Fibroblast of skin of right biceps (primary cell): ENCODE measurements at places on chromosomes 6 and 20.

DNA sequence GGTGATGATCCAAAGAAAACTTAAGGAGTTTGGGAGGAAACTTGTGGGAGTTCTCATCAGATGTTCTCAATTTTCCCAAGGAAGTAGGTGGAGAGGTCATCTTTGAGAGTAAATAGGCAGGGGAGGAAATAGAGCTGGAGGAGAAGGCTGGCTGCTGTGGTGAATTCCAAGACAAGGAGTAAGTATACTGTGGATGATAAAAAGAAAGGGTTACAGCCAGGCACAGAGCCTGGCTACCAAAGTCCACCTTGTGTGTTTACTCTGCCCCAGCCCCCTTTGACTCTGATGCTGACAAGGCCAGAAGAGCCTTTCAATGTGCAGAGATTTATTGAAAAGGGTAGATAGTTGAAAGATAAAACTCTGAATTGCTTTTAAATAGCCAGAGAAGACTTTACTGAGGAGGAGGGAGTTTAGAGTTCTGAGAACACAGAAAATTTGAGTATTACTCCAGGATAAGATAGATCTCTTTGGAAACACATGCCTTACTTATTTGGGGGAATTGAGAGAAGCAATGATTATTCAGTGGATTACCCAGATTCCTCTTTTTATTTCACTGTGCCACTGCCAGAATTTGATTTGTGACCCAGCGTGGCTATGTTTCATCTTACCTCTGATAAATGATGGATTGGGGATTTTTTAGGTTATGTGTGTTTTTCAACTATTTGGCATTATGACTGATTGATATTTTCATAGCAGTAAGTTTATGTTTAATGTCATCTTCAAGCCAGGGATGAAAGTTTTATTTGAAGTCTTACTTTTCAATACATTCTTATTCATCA, 182.6 kb upstream of the JAG1 start:
- DNase-seq, result peak; percentile 17

DNA sequence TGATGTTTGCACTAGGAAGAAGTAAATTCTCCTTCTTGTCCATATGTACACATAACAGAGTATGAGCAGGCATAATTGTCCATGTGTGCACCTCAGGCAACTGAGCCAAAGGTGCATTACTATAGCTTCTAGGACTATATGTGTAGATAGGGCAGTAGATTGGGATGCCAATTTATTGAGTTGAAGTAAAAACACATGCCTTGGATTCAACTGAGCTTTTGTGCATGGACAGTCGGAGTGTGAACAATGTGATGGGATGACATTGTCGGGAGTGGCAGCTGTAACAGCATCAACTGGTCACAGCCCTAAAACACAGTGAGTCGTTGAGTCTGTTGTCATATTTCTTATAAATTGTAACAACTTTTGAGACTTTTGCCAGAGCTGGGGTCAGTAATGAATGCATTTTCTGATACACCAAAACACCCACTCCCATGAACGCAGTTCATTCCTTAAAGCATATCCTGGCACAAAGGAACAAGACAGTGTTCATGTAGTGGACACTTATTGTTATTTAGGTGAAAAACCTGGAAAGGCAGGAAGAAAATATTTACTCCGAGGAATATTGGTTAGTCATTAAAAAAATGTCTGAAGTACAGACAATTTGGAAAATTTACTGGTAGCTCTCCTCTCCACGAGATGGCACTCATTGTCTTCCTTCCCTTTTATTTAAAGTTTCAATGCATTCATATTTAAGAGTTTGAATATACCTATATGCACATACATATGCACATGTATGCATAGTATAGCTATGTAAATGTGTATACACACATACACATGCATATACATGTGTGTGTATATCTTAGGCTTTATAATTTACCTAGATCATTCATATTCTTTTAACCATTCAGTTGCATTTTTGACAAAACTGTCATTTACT, 302.0 kb upstream of the STXBP5 start:
- no peak for DNase-seq

- DNase-seq, result peak; percentile 89
These were observed 18.3 kb upstream of the TRAM2 start for GRCh38 chr6:52595000-52595795.

- no peak for DNase-seq
These were observed 3.3 kb downstream of the KCNK5 start for GRCh38 chr6:39225946-39226437.

DNA sequence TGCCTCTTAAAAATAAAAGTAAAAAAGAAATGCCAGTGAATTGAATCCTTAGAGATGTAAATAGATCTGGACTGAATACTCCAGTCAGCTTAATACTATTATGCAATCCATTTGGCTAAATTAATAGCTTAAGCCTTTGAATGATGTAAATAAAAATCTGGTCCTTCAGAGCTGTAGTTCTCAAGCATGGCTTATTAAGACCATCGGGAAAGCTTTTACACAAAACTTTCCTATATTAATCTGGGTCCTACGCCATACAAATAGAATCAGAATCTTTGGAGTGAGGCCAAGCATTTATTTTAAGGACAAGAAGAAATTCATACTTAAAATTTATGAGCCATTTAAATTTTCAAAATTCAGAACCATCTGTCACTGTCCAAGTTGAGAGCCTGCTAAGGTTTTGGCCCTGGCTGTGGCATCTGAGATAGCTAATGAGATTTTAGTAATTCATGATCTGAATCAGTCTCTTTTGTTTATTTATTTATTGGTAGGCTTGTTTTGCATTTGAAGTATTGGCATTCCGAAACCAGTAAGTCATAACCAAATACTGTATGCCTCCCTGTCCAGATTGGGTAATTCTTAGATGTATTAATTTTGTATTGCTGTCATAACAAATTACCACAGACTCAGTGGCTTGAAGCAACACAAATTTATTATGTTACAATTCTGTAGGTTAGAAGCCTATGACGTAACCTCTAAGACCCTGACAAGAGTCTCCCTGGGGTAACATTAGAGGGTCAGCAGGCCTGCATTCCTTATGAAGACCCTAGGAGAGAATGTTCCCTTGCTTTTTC, 228.1 kb upstream of the RAB32 start:
- no peak for DNase-seq

- no peak for DNase-seq
These were observed 192.5 kb upstream of the ECI2 start for GRCh38 chr6:4327841-4328240.

DNA sequence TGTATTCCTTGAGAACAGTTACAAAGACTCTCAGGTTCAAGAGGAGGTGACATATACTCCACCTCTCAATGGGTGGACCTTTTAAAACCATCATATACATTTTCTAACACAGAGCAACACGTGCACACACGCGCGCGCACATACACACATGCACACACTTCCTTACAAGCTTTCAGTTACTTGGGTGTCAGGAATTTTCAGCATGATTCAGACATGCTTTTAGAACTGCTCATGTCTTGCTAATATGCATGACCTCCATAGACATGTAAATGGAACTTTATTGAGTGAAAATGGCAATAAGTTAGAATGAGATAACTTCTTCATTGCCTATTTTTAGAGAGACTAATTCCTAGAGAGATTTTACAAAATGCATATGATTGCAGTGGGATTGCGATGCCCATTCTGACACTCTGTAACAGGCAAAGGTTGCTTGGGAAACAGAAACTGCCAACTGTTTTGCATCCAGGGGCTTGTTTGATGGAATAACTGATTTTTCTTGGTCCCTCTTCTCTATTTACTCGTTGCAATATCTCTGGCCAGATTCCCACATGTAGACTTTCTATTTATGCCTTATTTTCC, 531.4 kb upstream of the RNF217 start:
- DNase-seq, result peak; percentile 25

GRCh38 chr6:170228946-170229310, 62.0 kb downstream of the DLL1 start:
- DNase-seq, result no peak

DNA sequence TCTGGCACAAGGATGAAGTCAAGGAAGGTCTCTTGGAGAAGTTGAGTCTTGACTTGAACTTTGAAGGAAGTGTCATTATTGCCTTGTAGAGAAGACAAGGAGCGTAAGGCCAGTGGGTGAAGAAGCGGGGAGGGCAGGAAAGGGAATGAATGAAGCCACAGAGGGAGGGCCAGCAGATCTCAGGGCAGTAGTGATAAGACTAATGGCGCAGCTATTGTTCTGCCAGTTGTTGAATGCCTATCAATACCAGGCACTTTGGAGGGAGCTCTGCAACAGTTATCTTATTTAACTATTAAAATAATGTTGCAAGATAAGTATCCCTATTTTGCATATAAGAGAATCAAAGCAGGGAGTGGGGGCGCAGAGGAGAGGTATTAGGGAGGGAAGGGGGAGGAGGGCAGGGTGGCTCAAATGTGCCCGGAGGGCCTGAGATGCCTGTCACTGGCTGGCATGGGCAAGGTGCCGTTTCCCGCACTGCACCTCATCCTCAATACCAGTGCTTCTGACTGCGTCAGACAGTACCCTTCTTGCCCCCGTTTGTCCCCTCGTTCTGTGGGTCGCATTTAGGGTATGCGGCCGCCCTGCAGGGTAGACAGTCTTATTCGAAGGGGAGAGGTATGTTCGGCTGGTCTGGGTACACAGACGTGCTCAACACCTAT, 109.8 kb downstream of the ZDHHC14 start:
- DNase-seq, result no peak

DNA sequence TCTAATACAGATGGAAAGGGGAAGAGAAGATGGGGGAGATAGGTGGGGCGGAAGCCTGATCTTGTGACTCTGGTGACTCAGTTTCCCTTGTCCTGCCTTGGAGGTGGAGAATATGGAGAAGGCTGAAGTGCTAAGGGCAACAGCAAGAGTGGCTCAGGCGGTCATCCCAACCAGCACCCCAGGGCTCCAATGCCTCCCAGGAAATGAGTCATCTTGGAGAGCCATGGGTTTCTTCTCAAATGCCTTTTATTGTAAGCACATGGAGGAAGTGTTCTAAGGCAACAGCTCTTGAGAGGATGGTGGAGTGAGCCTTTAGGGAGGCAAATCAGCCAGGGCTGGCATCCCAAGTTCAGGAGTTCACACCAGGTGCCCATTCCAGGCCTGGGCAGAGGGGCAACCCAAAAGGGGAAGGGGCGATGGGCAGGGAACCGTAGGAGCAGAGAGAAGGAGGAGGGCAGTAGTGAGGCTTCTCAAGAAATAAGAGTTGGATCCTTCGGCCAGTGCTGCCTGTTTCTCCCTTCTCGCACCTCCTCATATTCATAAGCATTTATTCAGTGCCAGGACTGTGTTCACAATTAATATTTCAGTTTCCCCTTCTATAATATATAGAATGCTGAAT, 13.2 kb upstream of the AHCY start:
- DNase-seq, result peak; percentile 40

GRCh38 chr6:123402052-123402451, 234.7 kb downstream of the TRDN start:
- DNase-seq, result no peak

DNA sequence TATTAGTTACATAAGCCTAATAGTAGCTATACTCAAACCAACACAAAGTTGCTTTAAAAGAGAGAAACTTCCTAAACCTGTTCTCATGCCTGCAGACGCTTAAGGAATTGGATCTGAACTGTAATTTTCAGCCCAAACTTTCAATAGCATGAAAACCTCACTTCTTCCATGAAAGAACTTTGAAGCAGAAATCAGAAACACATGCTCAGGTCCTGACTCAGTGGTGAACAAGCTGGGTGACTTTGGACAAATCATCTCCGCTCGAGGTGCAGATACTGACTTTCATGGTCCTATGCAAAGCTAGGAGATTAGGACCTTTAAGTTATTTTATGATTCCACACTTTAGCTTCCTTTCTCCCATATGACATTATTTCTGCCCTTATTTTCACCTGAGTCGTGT, 36.5 kb downstream of the NOX3 start:
- peak; percentile 76 for DNase-seq

GRCh38 chr20:42183147-42183546, 565.0 kb upstream of the CHD6 start:
- DNase-seq, result no peak

- DNase-seq, result no peak
These were observed 246.6 kb downstream of the PHF3 start for GRCh38 chr6:63882208-63882607.

DNA sequence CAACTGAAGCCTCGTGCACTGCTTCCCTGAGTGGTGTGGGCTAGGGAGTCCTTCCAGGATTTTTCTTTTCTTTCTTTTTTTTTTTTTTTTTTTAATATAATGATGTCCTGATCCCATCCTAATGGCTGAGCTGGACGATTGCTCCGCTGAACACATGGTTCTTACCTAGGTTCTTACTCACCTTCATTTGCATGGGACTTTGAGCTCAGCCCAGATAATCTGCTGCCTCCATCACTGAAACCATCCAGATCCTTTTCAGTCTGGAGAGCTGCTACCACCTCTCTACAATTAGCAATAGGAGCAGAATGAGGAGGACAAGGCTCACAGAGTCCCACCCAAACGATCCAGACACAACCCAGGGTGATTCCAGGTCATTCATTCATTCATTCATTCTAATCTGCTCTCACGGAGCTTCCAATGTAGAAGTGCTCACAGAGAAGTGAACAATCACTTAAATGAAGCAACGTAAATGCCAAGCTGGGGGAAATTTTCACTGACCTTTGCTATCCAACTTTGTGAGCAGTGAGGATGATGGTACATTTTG, 246.3 kb upstream of the RREB1 start:
- DNase-seq, result no peak

- DNase-seq, result no peak
These were observed 97.1 kb downstream of the FAXC start for GRCh38 chr6:99252421-99252820.

DNA sequence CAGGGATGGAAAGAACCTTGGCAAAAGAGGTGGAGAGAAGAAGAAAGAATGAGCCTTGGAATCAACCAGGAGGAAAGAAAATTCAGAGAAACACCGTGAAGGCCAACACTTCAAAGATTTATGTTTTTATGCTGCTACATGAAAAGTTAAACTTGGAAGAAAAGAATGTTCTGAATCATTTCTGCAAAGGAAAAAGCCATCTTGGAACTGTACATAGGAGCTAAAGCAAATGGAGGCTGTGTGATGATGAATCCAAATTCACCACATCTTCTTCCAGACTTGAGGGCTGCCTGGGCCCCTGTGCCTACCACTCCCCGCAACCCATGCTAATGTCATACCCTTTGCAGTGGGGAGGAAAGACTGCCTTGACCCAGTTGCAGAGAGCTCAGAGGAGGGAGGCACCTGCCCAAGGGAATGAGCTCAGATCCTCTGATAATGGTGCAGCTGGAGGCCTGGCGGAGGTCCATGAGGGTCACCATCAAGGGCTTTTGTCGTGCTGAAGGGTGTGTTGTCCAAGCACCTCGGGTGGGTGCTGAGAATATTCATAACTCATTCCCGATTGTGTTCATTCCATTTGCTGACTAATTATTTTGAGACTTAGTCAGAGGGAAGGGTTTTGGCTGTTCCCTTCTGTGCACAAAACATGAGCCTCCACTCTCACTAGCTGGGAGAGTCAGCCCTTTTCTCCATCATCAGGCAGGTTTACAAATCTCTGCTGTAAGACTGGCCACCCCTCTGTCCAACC, 245.8 kb upstream of the JAG1 start:
- DNase-seq, result peak; percentile 88

- peak; percentile 50 for DNase-seq
These were observed 53.7 kb upstream of the STX16 start for GRCh38 chr20:58597249-58597891.

DNA sequence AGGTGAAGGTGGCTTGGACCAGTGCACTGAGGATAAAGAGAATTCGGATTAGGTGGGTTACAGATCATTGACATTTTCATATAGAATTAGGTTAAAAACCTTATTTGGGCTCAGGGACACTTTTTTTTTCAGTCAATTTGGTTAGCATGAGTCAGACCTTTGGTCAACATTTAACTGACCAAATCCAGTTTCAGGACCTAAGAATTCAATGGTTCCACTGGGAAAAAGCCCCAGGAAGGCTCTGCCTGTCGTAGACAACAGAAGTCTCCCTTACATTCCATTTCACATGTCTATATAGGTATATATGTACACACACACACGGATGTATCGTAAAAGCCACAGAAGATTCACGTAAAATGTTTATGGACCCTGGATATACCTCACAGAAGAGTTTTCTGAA, 184.2 kb upstream of the RREB1 start:
- no peak for DNase-seq
